ENCODE measurements at places on chromosomes 3 and 15. TPM values are rescaled to one million over a fixed set of nuclear protein-coding genes. Genes with fewer than 3 reads are reported as not detected.

DNA sequence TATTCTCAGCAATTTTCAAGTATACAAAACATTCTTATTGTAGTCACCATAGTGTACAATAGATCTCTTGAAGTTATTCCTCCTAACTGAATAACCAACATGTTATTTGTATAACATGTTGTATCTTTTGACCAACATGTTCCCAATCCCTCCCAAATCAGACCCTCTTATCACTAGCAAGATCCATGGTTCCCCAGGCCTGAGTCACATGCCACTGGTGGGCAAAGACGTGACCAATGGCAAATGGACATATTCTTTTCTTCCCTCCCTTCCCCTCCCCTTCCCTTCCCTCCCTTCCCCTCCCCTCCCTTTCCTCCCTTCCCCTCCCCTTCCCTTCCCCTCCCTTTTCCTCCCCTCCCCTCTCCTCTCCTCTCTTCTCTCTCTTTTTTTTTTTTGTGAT, 45.4 kb downstream of the AMOTL2 start:
- no peak for DNase-seq

DNA sequence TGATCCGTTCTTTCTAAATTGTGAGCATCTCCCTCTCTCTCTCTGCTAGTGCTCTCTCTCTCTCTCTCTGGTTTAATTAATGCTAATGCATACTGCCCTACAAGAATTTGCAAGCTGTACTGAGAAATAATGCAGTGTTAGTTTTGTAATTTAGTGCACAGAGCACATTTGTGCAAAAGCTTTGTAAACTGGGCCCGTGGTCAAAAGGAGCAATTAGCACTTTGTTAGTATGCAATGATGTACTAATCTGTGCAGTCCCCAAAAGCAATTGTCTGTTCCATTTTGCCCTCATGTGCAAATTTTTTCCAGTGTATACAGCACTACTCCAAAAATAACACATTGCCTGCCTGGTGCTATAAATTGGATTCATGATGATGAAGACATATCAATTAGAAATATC, 184.6 kb upstream of the CMC1 start:
- DNase-seq, result no peak

DNA sequence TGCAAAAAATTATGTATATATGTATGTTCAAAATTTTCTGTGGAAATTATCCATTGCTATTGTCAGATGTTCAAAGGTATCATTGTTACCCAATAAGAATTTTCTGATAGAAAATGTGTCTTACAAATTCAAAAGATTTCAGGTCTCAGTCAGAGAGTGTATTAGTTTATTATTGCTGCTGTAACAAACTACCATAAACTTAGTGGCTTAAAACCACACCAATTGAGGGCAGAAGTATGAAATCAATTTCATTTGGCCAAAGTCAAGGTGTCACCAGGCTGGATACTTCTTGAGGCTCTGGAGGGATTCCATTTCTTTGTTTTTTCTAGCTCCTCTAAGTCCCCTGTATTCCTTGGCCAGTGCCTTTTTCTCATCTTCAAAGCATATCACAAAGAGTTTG, 914.4 kb upstream of the ROBO1 start:
- DNase-seq, result no peak

GRCh38 chr3:50211930-50212329, 6.9 kb downstream of the SLC38A3 start:
- no peak for DNase-seq

DNA sequence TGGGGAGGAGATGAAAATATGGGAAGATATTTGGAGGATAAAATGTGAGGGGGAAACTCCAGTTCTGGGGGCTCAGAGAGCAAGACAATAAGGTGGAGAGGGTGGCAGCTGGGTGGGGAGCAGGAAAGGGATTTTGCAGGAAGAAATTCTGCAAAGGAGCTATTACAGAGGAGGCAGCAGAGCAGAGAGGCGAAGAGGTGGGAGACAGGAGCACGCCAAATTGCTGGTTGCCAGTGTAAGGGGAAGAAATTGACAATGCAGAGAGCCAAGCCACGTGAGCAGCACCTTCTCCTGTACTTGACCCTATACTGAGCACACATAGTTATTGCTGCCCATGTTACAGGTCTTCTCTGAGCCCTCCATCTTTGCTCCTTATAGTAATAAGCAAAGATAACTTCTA, 190.3 kb upstream of the ONECUT1 start:
- DNase-seq, result no peak

DNA sequence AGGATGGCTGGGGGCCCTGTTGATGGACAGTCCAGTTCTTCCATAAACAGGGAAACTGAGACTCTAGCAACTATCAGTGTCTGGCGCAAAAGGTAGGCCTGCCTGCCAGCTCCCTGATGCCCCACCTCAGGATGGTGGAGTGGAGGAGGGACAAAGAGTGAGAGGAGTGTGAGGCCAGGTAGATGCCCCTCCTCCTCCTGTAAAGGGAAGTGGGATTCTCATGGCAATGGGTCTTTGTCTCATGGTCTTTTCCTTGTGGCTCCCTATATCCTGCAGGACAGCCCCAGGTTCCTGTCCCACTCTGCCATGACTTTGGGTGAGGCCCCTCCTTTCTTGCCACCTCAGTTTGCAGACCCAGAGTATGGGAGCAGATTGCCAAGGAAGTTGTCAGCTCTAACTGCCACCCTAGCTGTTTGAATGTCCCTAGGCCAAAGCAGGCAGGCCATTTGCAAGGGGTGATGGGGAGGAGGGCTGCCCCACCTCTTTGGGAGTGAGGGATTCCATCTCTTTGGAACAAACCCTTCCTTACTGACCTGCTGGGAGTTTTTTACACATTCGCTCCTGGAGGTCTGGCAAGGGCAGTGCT, 2.8 kb upstream of the DNAH1 start:
- DNase-seq, result no peak

- DNase-seq, result no peak
Observed at GRCh38 chr3:52904000-52904399, 6.7 kb upstream of the STIMATE start.

GRCh38 chr3:86996261-86996955, 5.5 kb upstream of the VGLL3 start:
- DNase-seq, result no peak

GRCh38 chr3:63891518-63891917, 20.7 kb downstream of the SCAANT1 start:
- DNase-seq, result no peak

DNA sequence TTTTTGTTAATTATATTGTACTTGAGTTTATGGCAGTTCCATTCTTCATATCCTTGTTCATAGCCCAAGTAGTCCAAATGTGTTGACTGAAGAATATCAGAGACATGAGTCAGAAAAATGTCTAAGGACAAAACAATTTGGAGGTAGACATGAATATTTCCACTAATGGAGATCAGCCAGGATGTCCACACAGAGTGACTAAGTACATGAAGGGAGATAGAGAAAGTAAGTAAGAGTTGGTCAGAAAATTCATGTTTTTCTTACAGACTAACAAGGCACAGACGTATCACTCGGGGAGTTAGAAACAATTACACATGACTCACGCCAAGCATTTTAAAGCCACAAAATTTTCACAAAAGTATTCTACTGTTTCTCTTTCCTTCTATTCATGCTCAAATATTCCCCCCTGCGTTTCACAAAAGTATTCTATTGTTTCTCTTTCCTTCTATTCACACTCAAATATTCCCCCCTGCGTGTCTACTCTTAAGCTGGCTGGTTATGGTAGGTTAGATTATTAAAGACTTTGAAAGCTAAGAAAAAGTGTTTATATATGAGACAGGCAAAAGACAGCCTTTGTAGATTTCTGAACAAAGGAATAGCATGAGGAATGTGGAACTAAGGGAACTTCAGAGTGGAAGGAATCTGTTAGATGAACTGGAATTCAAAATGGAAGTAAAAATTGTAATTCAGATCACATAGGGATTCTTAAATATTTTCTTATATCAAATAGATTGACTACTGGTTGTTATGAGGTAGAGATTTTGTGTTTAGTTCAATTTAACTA, 648.7 kb upstream of the CCDC54 start:
- DNase-seq, result no peak

- no peak for DNase-seq
Observed at GRCh38 chr3:121748680-121749275, 763 bp downstream of the GOLGB1 start.

The KLHL25 gene
- 13.9 TPM for total RNA-seq

The GCSAM gene
- total RNA-seq, result 0.91 TPM

The COL6A6 gene
- total RNA-seq, result 1.2 TPM

The GP5 gene
- total RNA-seq, result not detected

The PLA2G4E gene
- 49.8 TPM for total RNA-seq

The ARNT2 gene
- 1.7 TPM for total RNA-seq

The NR2E3 gene
- not detected for total RNA-seq

All from lower leg skin (tissue), 4 donors.